ENCODE measurements at places on chromosomes 6 and 20. TPM values are rescaled to one million over a fixed set of nuclear protein-coding genes. Genes with fewer than 3 reads are reported as not detected.
A peak's percentile ranks its signal among the peaks of the same experiment; 100 is the strongest.

GRCh38 chr20:59645761-59646171 lies 41.4 kb downstream of the PHACTR3 start:
- no peaks in the 10 kb centered on the region for H3K4me1 ChIP-seq
- H3K27me3 ChIP-seq = no peaks in the 10 kb centered on the region
- no peak overlapping the region for H3K27ac ChIP-seq

- H3K4me1 ChIP-seq = no peaks in the 10 kb centered on the region
- no peak overlapping the region for H3K27ac ChIP-seq
- no peak for DNase-seq
- H3K36me3 ChIP-seq = peaks cover 33% of the 10 kb centered on the region
Measured at GRCh38 chr6:84738996-84739865, 25.2 kb downstream of the TBX18 start.

GRCh38 chr20:3759316-3759823 lies 8.2 kb downstream of the ADISSP start:
- no peak for DNase-seq
- peaks cover 10% of the 10 kb centered on the region for H3K36me3 ChIP-seq
- H3K4me1 ChIP-seq = no peaks in the 10 kb centered on the region
- no peak overlapping the region for H3K27ac ChIP-seq
- H3K27me3 ChIP-seq = no peaks in the 10 kb centered on the region

GRCh38 chr20:24762791-24763350 lies 186.2 kb upstream of the CST7 start:
- H3K36me3 ChIP-seq = no peaks in the 10 kb centered on the region
- H3K27ac ChIP-seq = no peak overlapping the region
- no peaks in the 10 kb centered on the region for H3K27me3 ChIP-seq
- H3K4me1 ChIP-seq = no peaks in the 10 kb centered on the region

DNA sequence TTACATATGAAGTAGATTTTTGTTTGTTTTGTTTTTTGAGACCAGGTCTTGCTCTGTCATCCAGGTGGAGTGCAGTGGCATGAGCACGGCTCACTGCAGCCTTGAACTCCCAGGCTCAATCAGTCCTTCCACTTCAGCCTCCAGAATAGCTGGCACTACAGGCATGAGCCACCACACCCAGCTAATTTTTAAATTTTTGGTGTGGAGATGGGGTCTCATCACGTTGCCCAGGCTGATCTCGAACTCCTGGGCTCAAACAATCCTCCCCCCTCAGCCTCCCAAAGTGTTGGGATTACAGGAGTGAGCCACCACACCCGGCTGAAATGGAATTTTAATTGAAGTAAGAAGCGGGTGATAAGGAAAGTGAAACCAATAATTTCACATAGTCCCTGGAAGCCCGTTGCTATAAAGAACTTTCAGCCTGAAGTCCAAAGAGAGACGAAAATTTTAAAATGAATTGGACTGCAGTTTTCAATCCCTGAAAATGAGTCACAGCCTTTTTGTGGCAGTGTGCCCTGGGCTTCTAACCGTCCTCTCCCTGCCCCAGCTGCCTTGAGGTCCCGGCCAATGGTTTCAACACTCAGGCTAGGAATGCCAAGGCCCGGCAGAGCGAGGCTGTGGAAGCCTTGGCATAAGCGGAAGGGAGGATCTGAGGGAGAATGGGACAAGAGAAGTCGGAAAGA lies 757 bp downstream of the RAET1E start:
- peak overlapping the region; percentile 84 for H3K27ac ChIP-seq
- peak overlapping the region; percentile 7 for H3K4me3 ChIP-seq
- no peak for DNase-seq
- H3K36me3 ChIP-seq = no peaks in the 10 kb centered on the region
- H3K27me3 ChIP-seq = no peaks in the 10 kb centered on the region
- peaks cover 21% of the 10 kb centered on the region for H3K4me1 ChIP-seq

- peak overlapping the region; percentile 49 for H3K4me3 ChIP-seq
- H3K4me1 ChIP-seq = peaks cover 30% of the 10 kb centered on the region
- no peaks in the 10 kb centered on the region for H3K27me3 ChIP-seq
- DNase-seq = no peak
Measured at GRCh38 chr6:9520417-9521151, 894.3 kb downstream of the TFAP2A start.

GRCh38 chr20:54184071-54184470 lies 10.3 kb upstream of the CYP24A1 start:
- DNase-seq = no peak
- H3K4me3 ChIP-seq = no peak overlapping the region
- H3K27me3 ChIP-seq = no peaks in the 10 kb centered on the region
- H3K36me3 ChIP-seq = no peaks in the 10 kb centered on the region

GRCh38 chr6:13754644-13755043 lies 43.0 kb upstream of the RANBP9 start:
- no peak for DNase-seq
- no peak overlapping the region for H3K27ac ChIP-seq
- no peak overlapping the region for H3K4me3 ChIP-seq
- no peaks in the 10 kb centered on the region for H3K4me1 ChIP-seq

DNA sequence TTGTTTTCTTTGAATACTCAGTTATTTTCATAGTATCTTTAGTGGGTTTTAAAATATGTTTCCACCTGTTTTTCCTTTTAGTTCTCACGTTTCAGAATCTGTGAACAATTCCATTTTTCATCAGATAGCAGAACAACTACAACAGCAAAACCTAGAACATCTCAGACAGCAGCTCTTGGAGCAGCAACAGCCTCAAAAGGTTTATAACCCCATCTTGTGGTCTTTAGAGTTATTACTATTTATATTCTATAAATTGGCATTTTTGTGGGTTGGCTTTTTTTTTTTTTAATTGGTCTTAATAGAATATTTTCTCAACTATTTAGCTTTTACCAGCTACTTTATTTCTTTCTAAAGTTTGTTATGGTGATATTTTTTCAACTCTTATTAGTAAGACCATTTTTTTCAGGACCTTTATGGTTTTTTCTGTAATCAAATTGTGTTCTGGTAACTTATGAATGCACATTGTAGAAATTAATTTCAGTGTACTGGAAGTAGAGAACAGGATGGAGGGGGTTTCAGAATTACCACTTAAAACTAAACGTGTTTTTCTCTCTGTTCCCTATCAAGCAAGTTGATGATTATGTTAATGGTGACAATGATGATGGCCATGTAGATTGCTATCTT lies 72.2 kb downstream of the SCAF8 start:
- peak; percentile 47 for DNase-seq
- no peaks in the 10 kb centered on the region for H3K27me3 ChIP-seq
- no peak overlapping the region for H3K27ac ChIP-seq
- peaks cover 66% of the 10 kb centered on the region for H3K36me3 ChIP-seq

- H3K27ac ChIP-seq = no peak overlapping the region
- no peak for DNase-seq
- H3K4me1 ChIP-seq = peaks cover 5% of the 10 kb centered on the region
- H3K36me3 ChIP-seq = peaks cover 27% of the 10 kb centered on the region
Measured at GRCh38 chr6:63672582-63673129, 37.1 kb downstream of the PHF3 start.

DNA sequence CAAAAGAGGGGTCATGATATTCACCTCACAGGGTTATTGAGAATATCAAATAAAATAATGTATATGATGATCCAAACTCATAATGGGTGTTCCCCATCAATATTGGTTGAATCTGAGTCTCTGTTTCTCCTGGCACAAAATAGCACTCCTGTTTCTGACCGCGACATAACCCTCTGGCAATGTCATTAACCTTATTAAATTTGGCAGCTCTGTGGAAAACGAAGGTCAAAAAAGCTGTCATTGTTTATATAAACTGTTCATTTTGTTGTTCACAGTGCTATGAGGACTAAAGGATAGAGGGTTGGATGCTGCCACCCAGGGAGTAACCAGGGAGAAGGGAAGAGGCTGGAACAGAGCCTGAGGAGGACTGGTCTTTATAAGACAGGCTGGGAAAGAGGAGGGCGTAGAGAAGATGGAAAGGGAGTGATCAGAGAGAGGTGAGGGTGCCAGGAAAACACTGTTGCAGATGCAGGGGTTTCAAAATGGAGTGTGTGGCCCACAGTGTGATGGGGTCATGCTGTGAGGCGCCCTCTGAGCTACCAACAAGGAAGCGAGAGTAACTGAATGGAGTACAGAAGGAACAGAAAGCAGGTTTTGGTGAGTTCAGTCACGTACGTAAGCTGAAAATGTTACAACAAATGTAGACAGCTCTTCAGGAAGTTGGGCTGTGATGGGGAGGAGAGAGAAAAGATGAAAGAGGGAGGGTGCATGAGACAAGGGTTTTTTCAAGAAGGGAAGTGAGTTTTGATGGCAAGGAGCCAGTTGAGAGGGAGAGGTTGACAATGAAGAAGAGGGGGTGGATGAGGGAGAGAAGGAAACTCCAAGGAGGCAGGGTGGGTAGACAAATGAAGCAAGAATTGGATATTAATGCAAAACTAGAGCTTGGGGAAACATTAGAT lies 251.6 kb upstream of the TAB2 start:
- H3K4me3 ChIP-seq = no peak overlapping the region
- no peak for DNase-seq
- H3K27ac ChIP-seq = no peak overlapping the region

DNA sequence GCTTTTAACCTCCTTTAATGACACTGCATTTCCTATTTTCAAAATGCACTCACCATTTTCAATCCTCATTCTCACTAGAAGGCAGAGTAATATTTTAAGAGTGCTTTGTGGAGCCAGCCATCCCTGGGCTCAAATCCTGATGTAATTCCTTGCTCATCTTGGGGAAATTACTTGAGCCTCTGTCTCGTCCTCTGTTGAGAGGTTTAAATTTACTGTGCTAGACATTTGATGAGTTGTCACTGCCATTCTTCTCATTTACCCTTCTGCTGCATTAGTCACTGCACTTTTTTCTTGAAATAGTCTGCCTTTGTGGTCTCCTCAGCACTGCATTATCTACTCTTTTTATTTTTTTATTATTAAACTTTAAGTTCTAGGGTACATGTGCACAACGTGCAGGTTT lies 150.0 kb upstream of the HDDC2 start:
- H3K36me3 ChIP-seq = no peaks in the 10 kb centered on the region
- H3K4me3 ChIP-seq = no peak overlapping the region
- no peak overlapping the region for H3K27ac ChIP-seq

DNA sequence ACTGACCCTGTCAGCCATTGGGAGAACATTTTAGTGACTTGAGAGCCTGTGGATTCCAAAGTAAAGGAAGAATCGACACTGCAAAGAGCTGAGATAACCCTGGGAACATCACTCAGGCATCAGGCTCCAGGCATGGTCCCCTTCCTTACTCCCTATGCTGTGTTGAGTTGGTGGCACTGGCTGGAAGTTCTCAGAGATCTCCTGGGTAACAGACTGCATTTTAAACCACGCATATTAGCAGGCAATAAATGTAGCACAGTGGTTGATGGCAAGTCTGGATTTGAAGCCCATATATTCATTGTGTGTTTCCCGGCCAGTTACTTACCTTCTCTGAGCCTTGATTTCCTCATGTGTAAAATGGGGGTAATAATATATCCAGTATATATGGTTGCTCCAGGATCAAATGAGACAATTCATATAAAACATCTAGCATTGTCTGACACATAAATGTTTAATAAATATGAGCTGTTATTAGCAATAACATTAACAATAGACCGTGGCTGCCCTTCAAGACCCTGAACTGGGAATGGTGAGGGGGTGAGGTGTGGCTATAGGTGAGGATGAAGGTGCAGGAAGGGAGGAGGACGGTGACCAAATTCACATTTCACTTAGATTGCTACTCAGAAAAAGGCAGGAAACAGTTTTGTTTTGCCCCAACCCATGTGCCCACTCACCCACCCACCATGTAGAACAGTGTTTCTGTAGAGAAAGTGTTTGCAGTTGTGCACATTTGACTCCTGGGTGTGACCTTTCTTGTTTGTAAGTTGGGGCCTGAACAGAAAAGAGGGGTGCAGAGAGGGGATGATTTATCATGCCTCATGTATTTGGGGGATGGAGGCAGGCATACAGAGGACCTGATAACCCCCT lies 2.1 kb downstream of the PLCG1 start:
- DNase-seq = no peak
- H3K4me1 ChIP-seq = peaks cover 9% of the 10 kb centered on the region
- H3K27ac ChIP-seq = no peak overlapping the region
- peaks cover under 1% of the 10 kb centered on the region for H3K36me3 ChIP-seq
- peak overlapping the region; percentile 97 for H3K4me3 ChIP-seq
- no peaks in the 10 kb centered on the region for H3K27me3 ChIP-seq

DNA sequence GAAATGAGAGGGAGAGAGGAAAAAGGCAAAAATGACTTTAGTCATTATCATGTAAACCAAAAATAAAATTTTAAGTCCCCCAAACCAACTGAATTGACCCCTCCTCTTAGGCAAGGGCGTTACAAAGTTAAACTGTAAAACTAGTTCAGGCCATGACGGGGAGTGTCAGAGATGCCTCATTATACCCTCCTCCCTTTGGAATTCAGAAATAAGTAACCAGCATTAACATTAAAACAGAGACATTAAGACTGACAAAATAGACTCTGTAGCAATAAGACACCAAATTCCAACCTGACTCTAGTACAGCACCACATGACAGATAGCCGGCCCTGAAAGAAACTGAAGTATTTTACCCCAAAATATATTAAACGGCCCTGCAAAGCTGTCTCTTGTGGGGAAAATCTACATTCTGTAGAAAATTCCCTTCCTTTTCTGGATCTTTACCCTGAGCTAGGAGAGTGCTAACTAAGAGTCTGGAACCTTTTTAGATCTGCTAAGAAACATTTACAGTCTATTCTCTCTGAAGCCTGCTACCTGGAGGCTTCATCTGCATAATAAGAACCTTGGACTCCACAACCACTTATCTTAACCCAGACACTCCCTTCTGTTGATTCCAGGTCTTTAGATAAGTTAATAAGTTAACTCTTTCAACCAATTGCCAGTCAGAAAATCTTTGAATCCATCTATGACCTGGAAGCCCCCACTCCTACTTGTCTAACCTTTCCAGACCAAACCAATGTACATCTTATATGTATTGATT lies 150.7 kb downstream of the PKHD1 start:
- H3K36me3 ChIP-seq = no peaks in the 10 kb centered on the region
- no peak for DNase-seq
- H3K4me1 ChIP-seq = no peaks in the 10 kb centered on the region

- H3K4me1 ChIP-seq = peaks cover 3% of the 10 kb centered on the region
- H3K27ac ChIP-seq = no peak overlapping the region
- no peaks in the 10 kb centered on the region for H3K27me3 ChIP-seq
- peaks cover 7% of the 10 kb centered on the region for H3K36me3 ChIP-seq
Measured at GRCh38 chr6:142918339-142919042, 26.5 kb downstream of the HIVEP2 start.

GRCh38 chr6:151723152-151723551 lies 84.3 kb upstream of the ESR1 start:
- no peak overlapping the region for H3K4me3 ChIP-seq
- no peak overlapping the region for H3K27ac ChIP-seq
- H3K4me1 ChIP-seq = no peaks in the 10 kb centered on the region

STMND1 gene
- not detected for polyA plus RNA-seq

CRISP2 gene
- polyA plus RNA-seq = not detected

EPPIN gene
- polyA plus RNA-seq = not detected

PKIB gene
- 0.32 TPM for polyA plus RNA-seq

C20orf96 gene
- polyA plus RNA-seq = 16.6 TPM

LGSN gene
- polyA plus RNA-seq = not detected

SLX4IP gene
- 1.3 TPM for polyA plus RNA-seq

All from SK-N-SH (cell line).